ENCODE measurements at places on chromosomes 2 and 18.

GRCh38 chr2:85712336-85712735, 18.2 kb downstream of the GNLY start:
- DNase-seq: no peak

- DNase-seq: no peak
Observed at GRCh38 chr2:181763423-181763822, 83.1 kb upstream of the NEUROD1 start.

DNA sequence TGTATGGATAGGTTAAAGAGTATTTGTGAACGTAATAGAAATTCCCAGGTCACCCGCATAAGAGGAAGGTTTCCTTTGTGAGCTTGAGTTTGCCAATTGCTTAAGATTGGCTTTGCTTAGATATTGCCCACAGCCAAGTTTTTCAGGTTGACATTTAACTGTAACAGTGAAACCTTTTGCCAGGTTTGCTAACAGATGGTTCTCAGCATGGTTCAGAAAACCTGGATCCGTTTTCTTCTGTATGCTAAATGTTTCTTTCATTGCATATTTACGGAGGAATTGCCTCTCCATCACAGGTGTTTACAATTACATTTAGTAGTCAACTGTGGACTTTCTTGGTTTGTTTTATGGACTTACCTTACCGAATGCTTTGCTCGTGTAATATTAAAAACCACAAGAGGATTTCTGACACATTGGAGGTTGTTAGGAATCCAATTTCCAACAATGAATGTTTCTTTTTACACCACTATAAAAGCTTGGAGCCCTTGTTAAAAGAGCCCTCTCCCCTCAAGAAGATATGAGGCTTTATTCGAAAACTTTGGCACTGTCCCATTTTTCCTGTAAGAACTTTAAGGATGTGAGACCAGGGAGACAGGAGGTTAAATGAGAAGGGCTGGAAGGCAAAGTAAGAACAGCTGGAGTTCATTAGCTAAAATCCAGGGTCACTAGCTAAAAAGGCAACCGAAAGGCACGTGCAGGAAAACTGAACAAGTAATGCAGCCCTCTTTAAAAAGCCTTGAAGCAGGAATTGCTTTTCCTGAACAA, 7.8 kb downstream of the CDK15 start:
- peak; percentile 88 for DNase-seq

DNA sequence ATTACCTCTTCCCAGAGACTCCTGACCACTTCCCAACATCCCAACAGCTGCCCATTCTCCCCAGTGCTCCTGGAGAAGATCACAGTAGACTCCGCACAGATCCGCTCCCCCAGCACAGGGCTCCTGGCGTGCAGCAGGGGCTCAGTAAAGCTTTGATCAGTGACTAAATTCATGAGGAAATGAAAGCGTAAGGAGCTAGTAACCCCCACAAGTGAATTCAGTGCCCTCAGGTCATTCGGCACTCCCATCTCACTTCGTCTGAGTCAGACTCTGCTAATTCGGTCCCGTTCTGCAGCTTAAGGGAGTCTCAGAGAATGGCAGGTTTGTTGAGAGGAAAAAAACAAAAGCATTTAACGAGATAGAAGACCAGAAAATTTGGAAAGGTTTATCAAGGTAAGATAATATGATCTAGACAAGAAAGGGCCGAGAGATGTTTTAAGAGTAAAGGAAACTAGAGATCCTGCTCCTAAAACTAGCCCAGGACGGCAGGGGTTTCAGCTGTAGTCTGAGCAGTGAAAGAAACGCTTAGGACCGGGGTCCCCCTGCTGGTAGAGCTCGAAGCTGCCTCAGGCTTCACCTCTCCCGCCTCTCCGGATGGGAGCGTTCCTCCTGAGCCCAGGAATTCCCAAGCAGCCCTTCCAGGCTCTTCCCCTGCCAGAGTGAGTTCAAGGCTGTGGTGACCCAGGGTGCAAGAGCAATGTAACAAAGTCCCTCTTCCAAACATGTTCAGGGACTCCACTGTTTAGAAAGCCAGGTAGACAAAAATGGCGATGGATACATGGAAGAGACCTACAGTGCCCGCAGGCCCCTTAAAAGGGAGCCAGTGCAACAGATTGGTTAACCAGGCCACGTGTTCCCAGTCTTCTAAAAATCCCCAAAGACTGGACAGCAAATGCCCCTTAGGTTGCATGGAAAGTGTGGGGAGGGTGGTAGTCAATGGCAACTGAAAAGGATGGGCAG, 127.3 kb downstream of the DNER start:
- DNase-seq: peak; percentile 45

GRCh38 chr2:28692411-28692810, 59.2 kb upstream of the PPP1CB start:
- DNase-seq: no peak

DNA sequence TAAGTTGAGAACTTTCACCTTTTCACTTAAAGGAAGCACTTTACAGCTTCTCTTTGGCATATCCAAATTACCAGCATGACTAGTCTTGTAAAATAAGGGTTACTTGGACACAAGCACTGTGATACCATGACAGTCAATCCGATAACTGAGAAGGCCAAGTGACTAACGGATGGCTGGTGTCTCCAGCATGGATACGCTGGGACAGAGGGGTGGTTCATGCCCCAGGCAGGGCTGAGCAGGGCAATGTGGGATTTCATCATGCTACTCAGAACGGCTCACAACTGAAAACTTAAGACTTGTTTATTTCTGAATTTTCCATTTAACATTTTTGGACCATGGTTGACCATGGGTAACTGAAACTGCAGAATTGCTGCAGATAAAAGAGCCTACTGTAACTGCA, 43.1 kb upstream of the GPR155 start:
- no peak for DNase-seq

DNA sequence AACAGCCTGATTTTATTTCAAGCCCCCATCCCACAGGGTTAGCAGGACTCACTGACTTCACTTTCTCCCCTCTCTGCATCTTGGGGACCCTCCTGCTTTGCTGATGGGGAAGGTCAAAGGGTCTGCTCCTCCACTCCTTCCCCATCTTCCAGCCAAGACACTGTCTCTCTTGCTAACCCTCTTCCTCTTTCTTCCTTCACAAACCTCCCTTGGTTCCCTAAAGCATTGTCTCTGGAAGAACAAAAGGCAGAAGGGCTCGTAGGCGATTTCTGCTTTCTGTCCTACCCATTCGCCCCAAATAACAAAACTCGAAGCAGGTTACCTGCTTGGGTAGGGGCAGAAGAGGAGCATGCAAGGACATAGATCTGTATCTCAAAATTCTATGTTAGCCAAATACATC, 5.5 kb upstream of the SLC4A3 start:
- DNase-seq: no peak

DNA sequence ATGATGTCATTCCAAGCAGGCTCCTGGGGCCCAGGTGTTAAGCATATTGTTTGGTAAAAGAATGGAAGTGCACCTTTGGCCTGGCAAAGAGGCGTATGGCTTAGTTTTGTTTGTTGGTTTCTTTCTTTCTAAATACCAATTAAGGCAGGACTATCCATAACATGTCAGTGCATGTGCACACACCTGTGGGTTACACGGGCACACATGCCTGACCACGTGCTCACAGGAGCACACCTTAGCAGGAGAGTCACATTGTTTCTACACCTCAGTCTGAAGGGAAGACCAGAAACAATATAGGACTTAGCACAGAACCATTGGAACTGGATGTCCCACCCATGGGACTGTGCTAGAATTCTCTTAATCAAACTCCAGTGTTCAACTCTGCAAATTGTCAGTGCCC, 127.8 kb downstream of the FBXO15 start:
- DNase-seq: no peak

GRCh38 chr18:75183524-75183923, 25.4 kb downstream of the PTGR3 start:
- no peak for DNase-seq

DNA sequence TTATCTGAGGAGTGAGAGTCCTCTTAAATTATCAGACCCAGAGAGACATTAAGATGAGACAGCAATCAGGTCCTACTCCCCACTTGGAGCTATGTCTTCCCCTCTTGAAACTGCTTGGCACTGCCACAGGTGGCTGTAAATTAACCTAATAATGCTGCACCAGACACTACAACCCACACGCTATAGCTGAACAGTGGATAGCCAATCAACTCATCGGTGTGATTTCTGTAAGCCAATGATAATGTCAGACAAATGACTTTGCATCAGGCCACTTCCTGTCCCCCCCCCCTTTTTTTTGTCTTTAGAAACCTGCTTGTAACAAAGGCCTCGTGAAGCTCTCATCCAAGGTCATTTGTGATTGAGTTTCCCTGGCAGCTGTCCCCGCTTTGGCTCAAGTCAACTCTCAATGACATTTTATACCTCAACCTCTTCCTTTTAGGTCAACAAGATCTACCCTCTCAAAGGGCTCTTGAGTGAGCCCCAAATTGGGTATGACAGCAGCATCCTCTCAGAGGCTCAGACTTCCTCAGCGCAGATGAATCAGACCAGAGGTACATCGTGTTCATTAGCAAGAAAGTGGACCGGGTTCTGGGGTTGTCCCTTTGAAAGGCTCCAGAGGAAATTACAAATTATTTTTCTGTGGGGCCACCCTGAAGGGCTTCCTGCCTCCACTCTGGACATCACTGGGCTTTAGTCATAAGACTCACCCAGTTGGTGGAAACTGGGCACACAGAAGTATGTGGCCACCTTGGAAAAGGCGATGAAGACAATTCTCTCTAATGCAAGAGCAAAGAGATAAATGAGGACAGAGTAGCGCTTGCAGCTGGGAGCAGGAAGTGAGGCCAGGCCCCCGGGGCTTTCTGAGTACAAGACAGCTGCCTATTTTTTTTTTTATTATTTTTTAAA, 73.6 kb downstream of the COPS8 start:
- DNase-seq: no peak

DNA sequence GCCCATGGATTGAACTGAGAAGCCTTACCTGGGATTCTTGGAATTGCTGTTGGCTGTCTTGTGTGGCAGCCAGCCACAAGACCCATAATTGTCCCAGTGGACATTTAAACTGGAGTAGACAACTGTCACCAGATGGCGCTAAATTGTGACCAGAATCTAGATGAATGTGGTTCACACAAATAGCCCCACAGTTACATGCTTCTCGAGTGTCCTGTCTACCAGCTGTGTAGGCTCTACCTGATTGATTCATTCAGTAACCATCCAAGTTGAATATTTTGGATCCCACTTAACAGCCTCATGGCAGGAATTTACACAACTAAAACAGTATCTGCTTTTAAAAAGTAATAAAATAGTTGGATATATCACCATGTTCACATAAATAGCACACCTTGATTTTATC, 73.2 kb downstream of the MAP4K4 start:
- no peak for DNase-seq

GRCh38 chr2:111176867-111177266, 56.2 kb downstream of the BCL2L11 start:
- DNase-seq: no peak

- no peak for DNase-seq
Observed at GRCh38 chr2:234368861-234369261, 128.0 kb downstream of the ARL4C start.

DNA sequence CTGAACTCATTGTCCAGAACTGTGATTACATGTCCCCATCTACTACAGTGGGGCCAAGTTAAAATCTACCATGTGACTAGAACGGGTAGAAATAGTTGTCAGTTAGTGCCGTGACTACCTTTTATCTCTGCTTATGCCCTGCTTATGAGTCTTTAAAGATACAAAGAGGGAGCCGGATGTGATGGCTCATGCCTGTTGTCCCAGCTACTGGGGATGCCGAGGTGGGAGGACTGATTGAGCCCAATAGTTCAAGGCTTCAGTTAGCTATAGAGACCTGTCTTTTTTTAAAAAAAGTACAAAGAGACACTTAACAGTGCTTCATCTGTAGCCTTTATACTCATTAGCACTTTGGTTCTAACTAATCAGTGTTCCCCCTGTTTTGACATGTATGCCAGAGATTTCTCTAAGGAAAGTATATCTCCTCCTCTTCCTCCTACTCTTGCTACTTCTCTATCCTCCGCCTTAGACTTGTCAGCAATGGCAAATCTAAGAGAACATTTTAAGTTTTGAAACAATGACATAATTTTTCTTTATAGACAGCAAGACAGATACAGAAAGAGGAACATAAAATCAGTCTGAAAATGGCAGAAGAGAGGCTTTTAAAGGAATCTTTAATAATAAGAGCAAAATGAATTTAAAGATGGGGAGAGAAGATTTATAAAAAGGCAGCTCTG, 45.0 kb downstream of the NBEAL1 start:
- DNase-seq: no peak

DNA sequence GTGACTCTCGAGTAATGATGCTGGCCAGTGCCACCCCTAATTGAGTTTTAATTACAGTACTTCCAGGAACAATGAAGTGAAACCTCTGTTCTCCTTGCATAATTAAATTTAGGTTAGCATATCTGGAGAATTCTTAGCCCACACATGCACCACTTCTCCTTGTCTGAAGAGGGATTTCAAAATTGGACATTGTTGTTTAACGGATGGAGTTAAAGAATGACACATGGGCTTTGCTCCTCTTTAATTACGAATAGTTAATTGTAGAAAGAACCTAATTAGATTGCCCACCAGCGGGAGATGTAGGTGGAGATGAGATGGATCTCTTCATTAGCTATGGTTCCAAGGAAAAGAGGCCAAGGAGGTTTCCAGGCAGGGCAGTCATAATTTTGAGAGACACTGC, 33.1 kb upstream of the EN1 start:
- DNase-seq: no peak

DNA sequence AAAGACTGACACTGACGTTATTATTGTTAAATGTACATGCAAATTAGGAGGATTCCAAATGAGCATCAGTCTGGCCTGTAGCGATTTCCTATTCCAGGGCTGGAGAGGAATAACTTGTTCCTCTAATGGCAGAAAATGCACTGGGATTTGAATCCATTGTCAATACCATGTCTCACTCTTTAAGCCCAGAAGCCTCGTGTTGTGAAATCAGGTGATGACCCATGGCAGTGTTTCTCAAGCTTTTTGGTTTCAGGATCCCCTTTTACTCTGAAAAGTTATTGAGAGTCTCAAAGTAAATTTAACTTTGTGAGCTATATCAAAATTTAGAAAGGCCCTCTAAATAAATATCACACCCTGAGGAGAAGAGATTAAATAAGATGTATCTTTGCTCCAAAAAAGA, 279.2 kb downstream of the GALR1 start:
- no peak for DNase-seq

DNA sequence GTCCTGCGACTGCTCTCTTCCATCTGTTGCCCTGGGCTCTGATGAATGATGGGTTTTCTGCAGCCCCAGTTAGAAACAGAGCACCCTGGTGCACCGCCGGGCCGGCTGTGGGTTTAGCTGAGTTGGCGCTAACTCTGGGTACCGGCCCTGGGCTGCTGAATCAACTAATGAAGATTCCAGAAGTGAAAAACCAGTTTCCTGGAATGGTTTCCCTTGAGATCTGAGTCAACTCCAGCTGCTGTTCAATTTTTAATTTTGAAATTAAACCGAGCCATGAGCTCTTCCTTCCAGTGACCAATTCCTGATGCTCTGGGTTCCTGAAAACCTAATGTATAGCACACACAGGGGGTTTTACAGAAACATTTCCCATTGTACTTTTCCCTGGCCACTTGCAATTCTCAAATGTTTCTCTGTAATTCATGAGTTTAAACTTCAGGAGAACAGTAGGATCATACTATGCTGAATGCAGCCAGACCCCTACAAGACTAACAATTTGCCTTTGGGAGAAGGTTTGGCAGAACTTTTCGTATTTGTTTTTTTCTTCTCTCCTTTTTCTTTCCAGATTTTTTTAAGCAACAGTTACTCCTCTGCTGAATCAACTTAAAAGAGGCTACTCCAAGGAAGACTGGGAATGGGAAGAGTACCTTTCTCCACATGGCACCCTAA, 5.5 kb downstream of the COL6A3 start:
- no peak for DNase-seq
